Stimulated activated CD4-positive, alpha-beta T cell treated with anti-CD3 and anti-CD28 coated beads, TNF-alpha, amount 100 ng/mL, for 24 hours (primary cell): ENCODE measurements at places on chromosomes 6 and 20.

DNA sequence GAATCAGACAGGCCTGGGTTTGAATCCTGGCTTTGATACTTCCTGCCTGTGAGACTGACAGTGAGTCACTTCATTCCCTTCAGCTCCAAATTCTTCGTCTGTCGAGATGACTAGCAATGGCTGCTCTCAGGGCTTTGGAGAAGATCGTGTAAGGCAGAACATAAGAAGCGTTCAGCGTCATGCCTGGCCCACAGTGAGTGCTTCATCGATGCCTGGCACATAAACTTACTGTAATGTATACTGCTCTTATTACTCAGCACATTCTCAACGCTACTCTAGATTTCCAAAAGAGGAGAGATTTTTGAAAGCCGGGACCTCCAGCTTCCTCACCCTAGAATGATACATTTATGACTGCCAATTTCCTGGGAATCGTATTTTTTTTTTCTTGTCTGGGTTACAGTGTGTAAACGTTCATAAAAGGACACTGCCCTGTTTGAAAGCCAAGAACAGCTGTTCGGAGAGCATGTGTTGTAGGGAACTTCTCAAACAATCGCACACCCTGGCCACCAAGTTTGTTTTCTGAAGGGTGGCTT lies 16.2 kb upstream of the BCAS1 start:
- no peak for DNase-seq

GRCh38 chr6:169784821-169785340 lies 33.5 kb downstream of the ERMARD start:
- DNase-seq = no peak

DNA sequence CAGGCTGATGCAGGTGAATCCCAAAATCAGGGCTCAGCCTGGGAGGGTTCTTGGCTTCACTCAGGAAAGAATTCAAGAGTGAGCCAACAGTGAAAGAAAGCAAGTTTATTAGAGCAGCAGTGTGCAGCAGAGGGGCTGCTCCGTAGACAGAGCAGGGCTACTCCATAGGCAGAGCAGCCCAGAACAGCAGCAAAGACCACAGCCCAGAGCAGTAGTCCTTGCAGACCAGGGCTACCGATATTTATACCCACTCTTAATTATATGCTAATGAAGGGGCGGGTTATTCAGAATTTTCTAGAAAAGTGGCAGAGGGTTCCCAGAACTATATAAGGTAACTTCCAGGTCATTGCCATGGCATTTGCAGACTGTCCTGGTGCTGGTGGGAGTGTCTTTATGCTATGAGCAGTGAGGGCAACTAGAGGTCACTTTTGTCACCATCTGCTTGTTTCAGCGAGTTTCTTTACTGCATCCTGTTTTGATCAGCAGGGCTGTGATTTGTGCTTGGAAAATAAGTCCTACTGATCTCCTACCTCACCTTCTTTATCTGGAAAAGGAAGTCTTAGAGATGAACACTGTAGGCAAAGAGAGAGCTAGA lies 39.8 kb upstream of the PTPN1 start:
- no peak for DNase-seq

- DNase-seq = no peak
Measured at GRCh38 chr20:3686867-3687321, 5.1 kb upstream of the ADAM33 start.

DNA sequence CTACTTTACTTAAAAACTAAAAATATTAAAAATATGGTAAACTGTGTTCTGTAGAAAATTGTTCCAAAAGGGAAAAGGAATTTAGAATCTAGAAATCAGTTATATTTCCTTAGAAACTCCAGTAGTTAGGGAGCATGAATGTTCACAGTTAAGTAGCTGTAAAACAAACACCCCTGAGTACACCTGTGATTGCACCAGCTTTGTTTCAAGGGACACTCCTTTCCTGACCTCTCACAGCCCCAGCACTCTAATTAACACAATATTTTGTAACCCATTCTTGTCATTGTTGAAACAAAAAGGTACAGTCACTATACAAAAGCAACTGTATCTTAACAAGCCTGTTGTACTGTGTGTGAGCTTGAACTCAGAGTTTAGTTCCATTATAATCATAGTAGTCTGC lies 72.3 kb downstream of the NCOA7 start:
- DNase-seq = no peak
